ENCODE measurements at places on chromosomes 13 and 19.

- DNase-seq, result no peak
These were observed 1.3 kb downstream of the MAN2B1 start for GRCh38 chr19:12665281-12665573.

GRCh38 chr13:29323954-29324353 lies 271.5 kb downstream of the SLC7A1 start:
- no peak for DNase-seq

DNA sequence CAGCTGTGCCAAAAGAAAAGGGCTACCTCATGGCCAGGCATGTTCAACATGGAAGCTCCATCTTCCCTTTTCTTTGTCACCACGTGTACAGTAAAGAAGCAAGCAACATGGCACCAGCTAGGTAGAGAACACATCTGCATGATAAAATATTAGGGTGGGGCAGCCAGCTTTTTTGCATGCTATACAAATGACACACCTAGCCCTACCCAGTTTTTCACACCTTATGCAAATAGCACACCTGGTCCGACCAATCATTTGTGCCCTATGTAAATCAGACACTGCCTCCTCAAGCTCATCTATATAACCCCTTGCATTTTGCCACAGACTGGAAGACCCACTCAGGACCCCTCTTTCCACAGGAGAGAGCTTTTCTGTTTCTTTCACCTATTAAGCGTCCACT lies 85.5 kb downstream of the STOML3 start:
- DNase-seq, result no peak

DNA sequence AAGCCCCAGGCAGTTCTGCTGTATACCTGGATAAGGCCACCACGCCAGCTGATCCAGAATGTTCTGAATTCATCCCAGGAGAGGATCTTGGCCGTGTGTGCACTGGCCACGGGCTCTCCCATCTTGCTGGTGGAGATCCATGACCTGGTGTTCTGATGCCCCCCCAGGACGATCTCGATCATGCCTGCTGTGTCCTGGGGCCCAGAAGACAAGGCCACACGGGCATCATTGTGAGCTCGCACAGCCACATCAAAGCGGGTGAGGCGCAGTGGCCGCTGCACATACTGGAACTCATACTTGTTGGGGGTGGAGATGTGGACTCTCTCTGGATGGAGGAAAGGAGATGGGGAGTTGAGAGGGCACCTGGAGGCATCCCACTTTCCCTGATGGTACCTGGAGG lies 40.1 kb downstream of the F2RL3 start:
- DNase-seq, result no peak

All from fibroblast of skin of right quadriceps (primary cell).